ENCODE measurements at places on chromosomes 11 and 22.
A peak's percentile ranks its signal among the peaks of the same experiment; 100 is the strongest.

DNA sequence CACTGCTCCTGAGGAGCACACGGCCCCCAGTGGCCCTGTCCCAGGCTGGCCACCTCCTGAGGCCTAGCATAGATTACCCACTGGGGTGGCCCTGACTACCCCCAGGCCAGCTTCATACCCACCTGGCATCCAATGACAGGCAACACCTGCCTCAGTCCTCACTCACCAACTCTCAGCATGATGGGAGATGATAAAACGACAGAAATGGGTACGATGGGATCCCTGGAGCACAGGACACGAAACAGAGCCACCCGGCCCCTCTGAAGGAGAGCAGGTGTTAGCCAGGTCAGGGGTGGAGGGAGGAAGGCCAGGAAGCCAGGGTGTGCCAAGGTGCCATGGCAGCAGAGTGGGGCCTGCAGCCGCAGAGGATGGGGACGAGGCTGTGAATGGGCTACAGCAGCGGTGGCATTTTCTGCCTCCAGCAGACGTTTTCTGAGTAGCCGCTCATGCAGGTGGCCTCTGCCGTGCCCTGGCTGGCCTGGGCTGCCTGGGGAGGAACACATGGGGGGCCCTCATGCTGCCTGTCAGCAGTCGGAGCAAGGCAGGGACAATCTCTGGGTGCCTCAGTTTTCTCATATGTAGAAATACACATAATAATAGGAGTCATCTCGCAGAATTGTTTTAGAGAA lies 50.2 kb upstream of the FGF3 start:
- DNase-seq = peak; percentile 28

DNA sequence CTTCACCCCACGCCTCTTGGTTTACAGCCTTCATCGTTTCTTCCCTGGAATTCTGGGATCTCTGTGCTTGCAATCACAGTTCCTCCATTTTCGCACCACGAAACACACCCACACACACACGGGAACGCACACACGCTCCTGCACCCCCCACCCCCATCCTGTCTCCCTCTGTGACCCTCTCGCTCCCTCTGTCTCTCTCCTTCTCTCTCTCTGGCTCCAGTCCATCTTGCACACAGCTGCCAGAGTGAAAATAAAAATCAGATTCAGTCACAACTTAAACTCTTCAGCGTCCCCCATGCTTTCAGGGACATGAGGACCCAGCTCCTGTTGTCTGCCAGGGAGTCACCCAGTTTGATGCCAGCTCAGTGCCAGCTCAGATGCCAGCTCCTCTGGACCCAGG lies 3.0 kb downstream of the GAL start:
- DNase-seq = no peak

GRCh38 chr11:110380836-110381622 lies 48.7 kb upstream of the FDX1 start:
- no peak for DNase-seq

GRCh38 chr11:32108576-32108975 lies 17.7 kb downstream of the RCN1 start:
- no peak for DNase-seq

GRCh38 chr11:86978756-86979608 lies 23.8 kb upstream of the FZD4 start:
- no peak for DNase-seq

DNA sequence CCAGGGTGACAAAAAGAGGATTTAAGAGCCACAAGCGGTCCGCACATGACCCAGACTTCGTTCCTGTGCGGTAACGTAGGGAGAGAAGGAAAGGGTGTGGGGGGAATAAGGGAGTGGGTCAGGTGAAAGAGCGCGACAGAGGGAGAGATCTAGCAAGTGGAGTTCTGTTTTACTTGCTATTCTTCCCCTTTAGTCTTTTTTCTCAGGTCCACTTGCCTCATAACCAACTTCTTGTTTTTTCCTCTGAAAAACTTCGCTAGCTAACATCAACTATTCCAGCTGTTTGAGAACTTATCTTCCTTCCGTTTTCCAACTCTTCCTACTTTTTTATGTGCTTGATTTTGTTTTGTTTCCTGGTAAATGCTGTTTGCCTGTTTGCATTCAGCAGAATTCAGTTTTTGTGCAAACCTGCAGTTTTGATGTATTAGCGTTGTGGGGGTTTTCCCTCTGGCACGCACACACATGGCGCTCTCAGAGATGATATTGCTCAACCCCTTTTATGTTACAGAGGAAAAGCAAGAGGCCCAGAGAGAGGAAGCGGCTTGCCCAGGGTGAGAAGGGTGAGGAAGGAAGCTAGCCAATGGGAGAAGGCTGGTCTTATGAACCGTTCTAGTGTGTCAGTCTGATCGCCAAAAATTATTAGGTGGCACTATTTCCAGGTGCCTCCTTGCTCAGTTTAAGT lies 592 bp upstream of the CTSC start:
- DNase-seq = peak; percentile 54

- no peak for DNase-seq
These were observed 109.0 kb downstream of the FAR1 start for GRCh38 chr11:13777341-13777985.

DNA sequence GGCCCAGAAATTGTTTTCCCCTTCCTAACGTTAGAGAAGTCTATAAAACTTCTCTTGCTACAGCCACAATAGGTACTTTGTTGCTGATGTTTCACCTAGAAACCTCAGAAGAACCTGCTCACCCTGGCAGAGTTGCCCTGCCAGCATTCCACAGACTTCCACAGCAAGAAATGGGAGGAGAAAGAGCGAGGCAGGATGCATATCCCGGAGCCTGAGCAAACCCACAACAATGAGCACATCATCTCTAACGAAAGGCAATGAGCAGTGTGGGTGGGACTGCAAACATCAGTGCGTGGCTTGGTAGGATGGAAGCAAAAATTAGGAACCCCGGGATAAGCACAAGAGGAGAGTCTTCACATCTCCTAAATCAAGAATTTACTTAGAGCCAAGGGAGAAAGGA lies 892.3 kb downstream of the OPCML start:
- no peak for DNase-seq

GRCh38 chr22:46143491-46144147 lies 6.7 kb upstream of the PPARA start:
- DNase-seq = no peak

DNA sequence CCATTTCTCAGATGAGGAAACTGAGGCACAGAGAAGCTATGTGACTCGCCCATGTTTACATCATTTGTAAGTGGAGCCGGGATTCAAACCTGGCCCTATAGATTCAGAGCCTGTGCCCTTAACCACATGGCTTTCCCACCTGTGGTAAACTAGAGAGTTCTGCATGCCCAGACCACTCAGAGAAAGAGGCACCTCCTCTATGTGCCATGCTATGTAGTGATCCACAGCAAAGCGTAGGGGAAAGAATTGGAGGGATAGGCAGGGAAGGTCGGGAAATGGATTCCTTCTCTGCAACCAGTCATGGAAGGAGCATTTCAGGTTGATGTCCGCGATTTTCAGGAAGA lies 15.4 kb upstream of the POU2AF2 start:
- DNase-seq = no peak

- peak; percentile 40 for DNase-seq
These were observed 5.0 kb upstream of the ANO1 start for GRCh38 chr11:70072861-70073755.

DNA sequence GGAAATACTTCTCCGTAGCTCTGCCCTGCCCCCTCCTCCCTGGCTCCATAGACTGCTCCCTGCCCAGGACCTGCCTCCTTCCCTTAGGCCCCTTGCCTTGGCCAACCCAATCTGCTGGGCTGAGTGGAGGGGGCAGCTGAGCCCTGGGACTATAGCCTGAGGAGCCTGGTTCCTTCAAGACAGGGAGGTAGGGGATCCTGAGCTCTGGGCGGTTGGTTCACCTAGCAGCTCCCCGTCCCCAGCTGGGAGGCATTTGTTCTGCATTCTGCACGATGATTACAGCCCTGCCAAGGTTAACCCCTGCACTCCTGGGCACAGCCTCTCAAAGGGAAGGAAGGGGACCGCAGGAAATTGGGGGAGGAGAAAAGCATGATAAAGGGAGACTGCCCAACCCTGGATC lies 3.6 kb upstream of the CDC42EP1 start:
- no peak for DNase-seq

- peak; percentile 66 for DNase-seq
These were observed 48.7 kb downstream of the TSPAN18 start for GRCh38 chr11:44775366-44775984.

- DNase-seq = no peak
These were observed 24.7 kb upstream of the BAIAP2L2 start for GRCh38 chr22:38135133-38135706.

DNA sequence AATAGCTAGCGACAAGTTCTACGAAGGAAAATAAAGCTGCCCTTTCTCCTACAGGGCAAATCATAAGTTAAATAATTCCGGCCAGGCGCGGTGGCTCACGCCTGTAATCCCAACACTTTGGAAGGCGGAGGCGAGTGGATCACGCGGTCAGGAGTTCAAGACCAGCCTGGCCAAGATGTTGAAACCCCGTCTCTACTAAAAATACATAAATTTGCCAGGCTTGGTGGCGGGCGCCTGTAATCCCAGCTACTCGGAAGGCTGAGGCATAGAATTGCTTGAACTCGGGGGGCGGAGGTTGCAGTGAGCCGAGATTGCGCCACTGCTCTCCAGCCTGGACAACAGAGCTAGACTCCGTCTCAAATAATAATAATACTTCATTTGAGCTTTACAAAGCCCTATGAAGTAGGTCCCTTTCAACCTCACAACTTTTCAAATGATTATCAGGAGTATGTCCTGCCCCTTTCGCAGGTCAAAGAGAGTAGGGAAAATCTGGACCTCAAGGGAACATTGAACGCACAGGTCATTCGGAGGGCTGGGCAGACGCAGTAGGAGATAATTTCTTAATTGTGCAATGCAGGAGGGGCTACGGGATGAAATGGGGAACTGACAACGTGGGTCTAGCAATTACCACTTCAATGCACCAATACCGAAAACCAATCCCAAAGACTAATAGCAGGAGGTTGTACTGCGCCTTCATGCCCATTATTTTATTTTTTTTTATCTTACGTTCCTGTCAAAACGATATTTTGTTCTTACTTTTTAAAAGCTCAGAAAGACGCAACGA lies 590 bp downstream of the COMMD9 start:
- DNase-seq = no peak

- no peak for DNase-seq
These were observed 17.7 kb downstream of the LRP5 start for GRCh38 chr11:68329978-68330699.

DNA sequence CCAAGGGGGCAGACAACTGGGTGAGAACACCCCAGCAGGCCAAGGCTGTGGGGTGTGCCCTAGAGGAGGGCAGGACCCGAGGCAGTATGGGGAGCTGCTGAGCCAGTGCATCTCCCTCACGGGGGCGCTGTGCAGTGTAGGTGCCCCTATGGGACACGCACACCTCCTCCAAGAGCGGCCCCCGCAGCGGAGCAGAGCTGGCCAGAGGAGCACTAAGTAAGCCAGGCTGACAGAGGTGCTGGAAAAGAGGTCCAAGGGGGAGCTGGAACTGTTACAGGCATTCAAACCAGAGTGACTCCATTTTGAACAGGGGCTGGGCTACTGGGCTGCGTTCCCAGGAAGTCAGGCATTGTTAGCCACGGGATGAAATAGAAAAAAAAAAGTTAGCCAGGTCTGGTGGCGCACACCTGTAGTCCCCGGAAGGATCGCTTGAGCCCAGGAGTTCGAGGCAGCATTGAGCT lies 41.8 kb downstream of the TST start:
- peak; percentile 63 for DNase-seq

DNA sequence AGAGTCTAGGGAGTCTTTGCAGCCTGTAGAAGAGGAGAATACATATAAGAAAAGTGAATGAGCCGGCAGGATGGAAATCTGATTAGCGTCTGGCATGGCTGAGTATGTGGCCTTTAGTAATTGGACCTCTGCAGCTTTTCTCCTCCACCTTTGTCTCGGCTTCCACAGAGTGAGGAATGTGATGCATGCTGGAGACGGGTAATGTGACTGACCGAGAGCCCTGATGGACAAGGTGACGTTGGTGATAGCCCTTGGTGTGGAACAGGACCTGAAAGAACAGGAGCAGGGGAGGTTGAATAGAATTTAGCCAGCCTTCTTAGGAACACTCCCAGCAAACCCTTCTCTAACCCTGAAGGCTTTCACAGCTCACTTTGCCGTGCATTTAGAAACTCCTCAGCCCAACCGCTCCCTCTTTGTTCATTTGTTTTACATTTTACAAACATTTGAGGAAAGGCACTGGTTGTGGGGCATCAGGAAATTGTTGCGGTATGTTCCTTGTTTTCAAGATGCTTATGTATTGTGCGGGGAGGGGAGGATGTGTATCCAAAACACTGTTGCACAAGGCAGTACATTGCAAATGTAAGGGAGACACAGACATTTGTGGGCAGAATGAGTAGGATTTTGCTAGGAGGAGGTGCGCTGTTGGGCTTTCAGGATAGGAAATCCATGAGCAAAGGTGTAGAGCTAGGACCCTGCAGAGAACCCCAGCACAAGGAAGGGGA lies 6.9 kb downstream of the GTPBP1 start:
- no peak for DNase-seq

DNA sequence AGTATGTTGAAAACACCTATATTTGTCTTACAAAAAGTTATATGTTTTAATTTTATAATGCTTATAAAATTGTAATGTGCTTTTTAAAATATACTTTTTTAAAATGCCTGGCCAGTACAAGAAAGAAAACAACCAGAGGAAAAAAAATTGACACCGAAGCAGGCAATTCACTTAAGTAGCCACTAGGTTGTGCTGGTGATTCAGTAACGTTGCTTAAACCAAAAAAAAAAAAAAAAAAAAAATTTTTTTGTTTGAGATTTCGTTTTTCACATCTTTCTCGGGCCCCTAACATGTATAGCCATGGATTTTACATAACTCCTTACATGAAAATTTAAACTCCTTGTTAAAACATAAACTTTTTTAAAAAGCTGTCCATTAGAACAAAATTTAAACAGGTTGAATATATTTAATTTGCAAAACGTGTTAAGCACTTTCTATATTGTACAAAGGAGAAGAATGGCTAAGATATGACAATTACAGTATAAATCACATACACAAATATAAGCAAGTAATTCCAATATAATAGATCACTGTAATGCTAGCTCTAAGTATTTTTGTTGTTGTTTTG lies 9.2 kb downstream of the OR8B4 start:
- DNase-seq = no peak

DNA sequence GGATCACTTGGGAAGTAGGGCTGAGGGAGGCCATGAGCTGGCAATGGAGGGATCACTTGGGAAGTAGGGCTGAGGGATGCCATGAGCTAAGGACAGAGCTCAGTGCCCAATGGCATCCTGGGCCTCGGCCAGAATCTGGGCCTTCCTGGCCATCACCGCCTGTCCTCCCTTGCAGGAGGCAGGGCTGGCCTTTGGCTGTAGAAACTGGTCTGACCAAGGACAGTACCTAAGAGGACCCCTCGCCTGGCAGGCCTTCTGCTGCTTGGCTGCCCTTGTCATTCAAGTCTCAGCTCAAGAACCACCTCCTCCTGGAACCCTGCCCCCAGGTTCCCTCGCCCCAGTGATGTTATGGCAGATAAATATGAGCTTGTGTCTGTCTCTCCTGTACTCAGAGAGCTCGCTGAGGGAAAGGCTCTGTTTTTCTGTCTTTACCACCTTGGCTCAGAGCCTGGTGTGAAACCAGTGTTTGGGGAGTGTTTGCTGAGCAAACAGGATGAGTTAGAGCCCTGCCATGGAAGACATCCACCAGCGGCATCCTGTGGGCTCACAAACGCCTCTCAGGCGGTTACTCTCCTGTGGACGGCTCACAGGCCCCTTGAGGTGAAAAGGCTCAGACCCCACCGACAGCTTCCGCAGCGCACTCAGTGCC lies 19.3 kb upstream of the RASL10A start:
- DNase-seq = peak; percentile 66

GRCh38 chr11:118916842-118917388 lies 8.8 kb downstream of the BCL9L start:
- DNase-seq = peak; percentile 51
